ENCODE measurements at places on chromosomes 6 and 20.

- ATAC-seq = no peak
Measured at GRCh38 chr20:11891077-11891775, 26.5 kb upstream of the BTBD3 start.

- ATAC-seq = peak; percentile 41
Measured at GRCh38 chr6:122322824-122323223, 76.6 kb upstream of the HSF2 start.

GRCh38 chr6:142443532-142443931, 141.7 kb downstream of the ADGRG6 start:
- no peak for ATAC-seq

GRCh38 chr6:161498359-161498758, 224.5 kb upstream of the AGPAT4 start:
- ATAC-seq = peak; percentile 99

DNA sequence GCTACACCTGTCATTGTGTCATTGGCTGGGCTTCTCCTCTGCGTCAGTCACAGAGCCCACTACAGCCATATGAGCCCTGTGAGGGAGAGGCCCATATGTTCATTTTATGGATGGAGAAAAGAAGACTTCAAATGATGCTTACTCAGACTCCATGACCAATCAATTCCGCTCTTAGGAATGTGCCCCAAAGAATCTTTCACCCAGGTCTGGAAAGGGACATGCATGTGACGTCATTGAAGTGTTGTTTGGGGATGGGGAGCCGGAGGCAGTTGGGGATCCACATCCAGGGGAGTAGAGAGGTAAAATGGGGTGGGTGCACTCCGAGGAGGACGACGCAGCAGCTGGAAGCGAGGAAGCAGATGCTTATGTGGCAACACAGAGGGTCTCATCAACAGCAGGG, 9.6 kb upstream of the C6orf132 start:
- ATAC-seq = no peak

- ATAC-seq = no peak
Measured at GRCh38 chr6:63525186-63525878, 46.9 kb upstream of the LOC128125822 start.

- ATAC-seq = no peak
Measured at GRCh38 chr6:129568015-129568414, 142.0 kb downstream of the ARHGAP18 start.

DNA sequence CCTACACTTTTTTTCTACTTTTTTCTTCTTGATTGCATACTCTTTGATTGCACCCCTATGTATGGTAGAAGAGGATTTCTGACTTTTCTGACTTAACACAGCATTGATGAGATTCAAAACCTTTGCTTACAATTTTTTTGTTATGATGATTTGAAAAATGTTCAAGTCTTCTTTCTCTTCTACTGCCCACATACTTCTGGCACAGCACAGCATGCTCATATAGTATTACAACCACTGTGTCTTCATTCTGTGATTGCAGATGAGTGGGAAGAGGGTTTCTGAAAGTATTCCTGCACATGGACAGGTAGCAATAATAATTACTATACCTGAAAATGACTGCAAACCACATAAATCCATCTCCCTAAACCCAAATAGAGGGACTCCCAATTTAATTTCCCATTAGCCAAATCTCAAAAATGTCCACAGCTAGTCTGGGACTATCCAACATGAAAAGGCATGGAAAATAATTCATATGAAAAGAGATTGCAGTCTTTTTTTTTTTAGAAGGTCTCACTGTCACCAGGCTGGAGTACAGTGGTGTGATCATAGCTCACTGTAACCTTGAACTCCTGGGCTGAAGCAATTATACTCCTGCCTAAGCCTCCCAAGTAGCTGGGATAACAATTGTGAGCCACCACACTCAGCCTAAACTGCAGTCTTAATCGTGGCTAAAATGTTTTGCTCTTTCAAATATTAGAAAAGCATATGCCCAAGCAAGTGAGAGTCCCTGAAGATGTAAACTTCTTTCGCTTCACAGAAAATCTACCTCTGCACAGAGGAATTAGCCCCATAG, 15.9 kb upstream of the TENT5A start:
- no peak for ATAC-seq

DNA sequence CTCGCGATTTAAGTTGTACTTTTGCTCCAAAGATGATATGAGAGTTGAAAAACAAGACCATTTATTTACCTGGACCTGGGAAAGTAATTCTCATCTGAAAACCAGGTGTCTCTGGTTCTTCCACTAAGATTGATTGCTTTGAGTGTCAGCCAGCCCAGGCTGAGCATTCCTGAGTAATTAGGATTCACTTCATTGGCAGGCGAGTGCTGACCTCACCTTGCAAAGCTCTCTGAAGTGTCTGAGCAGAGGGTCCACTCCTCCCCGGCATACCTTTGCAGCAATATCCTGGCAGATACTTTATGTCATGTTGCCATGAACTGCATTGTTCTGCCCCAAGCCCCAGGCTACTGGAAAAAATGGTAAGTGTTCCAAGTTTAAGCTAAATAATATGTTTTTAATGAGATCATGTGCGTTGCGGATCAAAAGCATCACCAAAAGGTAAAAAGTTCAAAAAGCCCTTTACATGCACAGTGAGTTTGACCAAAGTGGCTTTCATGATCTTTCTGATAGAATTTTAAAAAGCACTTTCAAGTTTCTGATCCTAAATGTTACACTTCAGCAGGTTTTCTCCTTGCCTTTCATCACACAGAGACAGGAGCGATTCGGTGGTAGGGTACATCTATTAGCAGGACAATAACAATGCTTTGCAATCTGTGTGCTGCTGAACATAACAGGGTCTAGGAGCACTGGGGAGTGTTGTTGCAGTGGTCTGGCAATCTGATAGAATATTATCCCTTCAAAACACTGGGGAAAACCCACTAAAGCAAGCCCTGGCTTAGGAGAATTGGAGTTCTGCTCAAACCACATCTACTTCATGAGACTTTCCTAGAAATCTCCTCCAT, 127.8 kb upstream of the EEF1E1 start:
- no peak for ATAC-seq

GRCh38 chr6:39812853-39813533, 20.8 kb downstream of the DAAM2 start:
- ATAC-seq = peak; percentile 49

GRCh38 chr6:31180500-31180899, 10.0 kb upstream of the POU5F1 start:
- ATAC-seq = no peak
